KBM-7 (cell line): ENCODE measurements at places on chromosomes 2 and 18.

- DNase-seq = peak; percentile 46
These were observed 41.1 kb downstream of the NHEJ1 start for GRCh38 chr2:219119422-219120043.

GRCh38 chr2:8645176-8645831 lies 36.6 kb upstream of the ID2 start:
- DNase-seq = no peak

DNA sequence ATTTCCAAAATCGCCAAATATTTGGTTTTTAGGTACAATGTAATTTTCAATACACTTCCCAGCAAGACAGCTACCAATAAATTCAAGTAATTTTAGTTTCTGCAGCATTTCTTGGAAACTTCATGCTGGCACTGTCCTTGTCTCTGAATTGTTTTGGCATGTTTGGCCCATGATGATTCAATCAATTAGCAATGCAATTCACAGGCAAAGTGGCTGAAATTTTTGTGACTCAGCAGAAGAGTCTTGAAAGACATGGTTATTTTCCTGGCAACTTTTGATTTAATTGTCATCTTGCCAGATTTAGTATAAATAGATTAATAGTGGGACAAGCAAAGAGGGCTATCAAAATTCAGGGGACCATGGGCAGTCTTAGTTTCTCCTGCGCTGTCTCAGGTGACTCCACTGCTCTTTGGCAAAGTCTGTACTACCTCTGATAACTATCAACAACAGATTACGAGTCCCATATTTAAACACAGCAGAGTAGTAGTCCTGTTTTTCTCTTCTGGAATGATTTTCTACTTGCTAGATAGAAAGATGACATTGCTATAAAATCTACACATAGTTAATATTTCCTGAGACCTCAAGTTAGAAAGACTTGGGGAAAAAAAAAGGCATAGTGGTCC lies 88.9 kb upstream of the CYP26B1 start:
- DNase-seq = no peak

- no peak for DNase-seq
These were observed 39.8 kb downstream of the EFEMP1 start for GRCh38 chr2:55883829-55884228.

DNA sequence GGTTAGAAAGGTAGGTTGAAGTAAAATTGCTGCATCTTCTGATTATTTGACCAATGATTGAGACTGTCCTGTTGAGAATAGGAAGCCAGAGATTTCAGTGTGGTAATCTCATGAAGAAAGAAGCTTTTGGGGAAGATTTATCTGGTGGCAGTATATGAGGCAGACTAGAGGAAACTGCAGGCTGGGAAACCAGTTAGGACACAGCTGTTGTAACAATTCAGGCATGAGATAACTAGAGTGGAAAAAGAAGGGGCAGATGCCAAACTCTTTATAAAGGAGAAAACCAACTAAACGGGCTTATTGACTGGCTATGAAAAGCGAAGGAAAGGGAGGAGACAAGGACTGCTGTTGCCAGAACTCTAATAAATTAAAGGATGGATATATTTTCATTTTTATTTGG lies 155.6 kb downstream of the TTC27 start:
- DNase-seq = no peak

DNA sequence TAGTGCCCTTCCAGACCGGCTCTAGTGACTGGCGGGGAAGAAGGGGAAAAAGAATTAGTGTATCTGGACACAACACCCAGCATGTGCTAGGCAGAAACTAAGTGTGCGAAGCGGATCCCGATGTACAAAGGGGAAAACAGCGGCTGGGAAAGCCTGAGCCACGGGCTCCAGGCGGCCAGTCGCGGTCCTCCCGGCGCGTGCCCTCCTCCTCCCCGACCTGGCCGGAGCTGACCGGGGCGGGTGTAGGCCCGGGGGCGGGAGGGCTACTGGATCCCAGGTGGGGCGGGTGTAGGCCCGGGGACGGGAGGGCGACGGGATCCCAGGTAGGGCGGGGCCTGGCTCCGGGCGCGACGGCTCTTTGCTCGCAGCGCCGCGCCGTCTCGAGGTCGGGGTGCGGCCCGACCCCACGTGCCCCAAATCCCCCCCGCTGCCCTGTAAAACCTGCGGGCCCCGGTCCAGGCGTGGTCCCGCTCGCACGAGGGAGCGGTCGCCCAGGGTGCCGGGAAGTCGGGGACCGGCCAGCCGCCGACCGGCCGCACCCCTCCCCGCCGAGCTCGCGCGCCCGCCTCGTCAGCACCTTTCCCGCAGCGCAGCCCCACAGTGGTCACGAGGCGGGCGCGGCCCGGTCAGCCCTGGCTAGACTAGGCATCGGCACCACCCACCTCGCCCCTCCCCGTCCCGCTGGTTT lies 48.8 kb downstream of the C2orf42 start:
- DNase-seq = no peak

GRCh38 chr18:54284981-54285785 lies 15.9 kb downstream of the POLI start:
- DNase-seq = no peak

GRCh38 chr18:5979971-5980457 lies 84.7 kb upstream of the TMEM200C start:
- no peak for DNase-seq

DNA sequence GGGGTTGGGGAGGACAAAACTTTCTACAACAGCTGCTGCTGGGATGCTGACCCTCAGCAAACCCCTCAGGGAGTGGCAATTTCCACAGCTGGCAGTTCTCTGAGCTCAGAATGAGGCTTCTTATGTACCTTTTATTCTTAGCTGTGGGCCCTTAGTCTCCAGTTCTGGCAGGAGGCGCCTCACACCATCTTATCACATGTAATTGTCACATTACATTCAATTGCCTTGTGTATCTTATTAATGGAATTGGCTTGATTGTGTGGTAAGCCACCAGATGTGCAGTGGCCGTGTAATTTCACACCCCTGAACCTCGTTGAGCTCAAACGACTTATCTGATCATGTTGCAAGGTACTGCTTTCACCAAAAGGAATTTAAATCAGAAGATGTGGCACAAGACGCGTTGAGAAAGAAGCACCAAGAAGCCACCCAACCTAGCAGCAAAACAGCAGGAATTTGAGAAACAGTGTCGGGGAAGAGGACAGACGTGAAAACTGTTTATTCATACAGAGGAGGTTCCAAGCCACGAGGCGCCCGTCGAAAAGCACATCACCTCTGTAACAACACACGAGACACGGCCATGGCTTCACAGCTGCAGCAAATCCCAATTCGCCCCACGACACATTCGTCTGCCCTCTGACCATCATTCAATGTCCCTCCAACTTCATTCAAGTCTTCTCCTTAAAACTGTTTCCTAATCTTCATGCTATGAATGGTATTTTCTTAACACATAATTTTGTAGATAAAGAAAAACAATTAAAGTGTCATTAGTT lies 53.6 kb upstream of the LPIN2 start:
- DNase-seq = no peak

DNA sequence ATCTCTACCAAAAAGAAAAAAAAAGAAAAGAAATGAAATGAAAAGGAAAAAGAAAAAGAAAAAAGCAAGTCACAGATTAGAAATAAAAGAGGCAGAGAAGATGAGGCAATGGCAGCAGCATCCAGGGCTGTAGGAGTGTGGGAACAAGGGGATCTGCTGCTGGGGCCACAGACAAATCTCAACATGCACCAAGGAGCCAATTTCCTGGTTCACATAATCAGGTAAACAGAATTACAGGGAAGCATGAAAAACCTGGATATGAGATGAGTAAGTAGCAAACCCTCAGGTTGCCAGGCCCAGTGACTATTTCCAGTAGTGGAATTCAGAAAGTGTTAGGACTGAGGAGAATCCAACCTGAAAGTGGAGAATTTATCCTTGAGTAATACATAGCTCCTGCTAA lies 77.4 kb upstream of the ARHGAP28 start:
- no peak for DNase-seq

GRCh38 chr18:49747876-49748275 lies 65.5 kb downstream of the ACAA2 start:
- DNase-seq = no peak

GRCh38 chr2:84912984-84913383 lies 7.5 kb downstream of the TMSB10 start:
- DNase-seq = no peak

DNA sequence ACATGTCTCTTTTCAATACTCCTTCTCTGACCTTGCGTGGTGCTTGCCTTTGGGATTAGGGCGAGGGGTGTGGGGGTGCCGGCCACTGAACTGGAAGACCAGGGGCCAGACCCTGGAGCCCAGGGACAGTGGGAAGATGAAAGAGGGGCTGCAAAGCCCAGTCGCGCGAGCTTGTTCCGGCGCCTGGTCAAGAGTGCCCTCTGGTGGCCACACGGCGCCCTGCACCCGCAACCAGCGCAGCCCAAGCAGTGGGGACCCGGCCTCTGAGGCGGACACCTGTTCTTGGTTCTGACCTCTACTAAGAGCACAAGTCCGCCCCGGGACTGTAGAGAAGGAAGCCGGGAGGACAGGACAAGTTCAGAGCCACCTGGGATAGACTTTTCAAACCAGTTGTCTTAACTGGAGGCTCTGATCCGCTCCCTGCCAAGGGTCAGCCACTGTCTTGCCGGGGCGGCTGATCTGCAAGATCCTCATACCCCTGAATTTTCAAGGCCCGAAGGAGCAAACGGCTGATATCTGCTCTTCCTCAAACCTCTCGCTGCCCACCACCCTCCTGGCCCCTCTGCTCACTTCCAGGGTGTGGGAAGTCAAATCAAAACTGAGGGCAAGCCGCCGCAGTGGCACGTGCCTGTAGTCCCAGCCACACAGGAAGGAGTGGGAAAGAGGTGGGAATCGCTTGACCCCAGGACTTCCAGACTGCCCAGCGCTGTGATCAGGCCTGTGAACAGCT lies 14.9 kb upstream of the MSH6 start:
- peak; percentile 74 for DNase-seq
